ENCODE measurements at places on chromosomes 2 and 18.

DNA sequence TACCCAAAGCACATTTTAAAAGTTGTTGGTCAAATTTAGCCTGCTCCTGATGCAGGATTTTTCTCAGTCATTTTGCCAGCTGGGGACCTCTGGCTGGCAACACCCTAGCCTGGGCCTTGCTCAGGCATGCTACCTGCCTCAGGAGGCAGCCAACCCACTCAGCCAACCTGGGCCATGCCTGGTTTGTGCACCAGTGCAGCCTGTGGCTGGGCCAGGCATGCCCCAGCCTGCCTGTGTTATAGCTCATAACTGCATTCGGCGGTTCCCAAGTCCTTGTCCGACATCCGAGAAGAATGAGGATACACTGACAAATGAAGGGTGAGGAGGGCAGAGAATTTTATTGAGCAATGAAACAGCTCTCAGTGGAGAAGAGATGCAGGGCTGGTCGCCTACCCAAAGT lies 608.0 kb downstream of the SUCLG1 start:
- no peak for DNase-seq

DNA sequence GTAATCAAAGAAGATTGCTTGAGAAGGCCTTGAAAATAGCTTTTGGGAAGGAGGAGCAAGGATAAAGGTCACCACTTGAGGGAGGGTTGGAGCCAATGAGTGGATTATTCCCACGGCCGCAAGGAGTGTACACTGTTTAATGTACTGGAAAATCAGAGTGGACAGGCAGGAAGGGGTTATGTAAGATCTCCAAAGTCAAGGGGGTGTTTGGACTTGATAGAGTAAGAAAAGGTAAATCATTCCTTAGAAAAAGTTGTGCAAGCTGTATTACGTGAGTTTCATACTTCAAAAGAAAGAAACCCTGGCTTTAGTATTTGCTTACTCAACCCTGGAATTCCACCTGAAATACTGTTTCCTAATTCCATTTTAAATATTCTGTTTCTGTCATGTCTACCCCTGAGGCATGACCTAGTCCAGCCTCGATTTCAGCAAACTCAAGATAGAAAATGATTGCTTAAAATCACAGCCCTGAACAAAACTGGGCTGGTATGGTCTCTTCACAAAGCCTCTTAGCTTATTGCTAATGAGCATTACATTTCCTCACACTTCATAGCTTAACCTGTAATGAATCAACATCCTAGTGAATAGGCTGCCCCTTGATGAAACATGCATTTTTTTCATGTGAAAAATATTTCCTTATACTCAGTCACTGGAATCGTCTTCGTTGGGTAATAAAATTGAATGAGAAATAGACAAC lies 1.1 kb downstream of the MREG start:
- no peak for DNase-seq

DNA sequence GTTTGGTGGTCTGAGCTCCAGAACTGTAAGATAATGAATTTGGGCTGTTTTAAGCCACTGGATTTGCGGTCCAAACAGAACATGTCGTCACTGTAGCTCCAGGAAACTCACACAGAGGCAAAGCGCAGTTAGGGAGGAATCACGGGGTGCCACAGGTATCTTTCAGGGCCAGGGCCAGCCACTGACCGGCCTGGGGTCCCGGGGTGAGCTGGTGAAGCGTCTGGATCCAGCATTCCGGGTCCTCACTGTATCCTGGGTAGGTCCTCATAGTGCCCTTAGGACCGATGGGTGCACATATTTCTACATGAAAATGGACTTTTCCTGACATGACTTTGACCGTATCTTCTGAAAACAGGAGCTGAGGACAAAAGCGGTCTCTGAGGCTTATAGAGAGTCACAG lies 196.0 kb upstream of the HDAC4 start:
- DNase-seq = peak; percentile 45

- DNase-seq = no peak
Observed at GRCh38 chr2:162125138-162125537, 26.9 kb downstream of the GCG start.

- DNase-seq = peak; percentile 88
Observed at GRCh38 chr2:206981739-206982340, 42.5 kb downstream of the CPO start.

GRCh38 chr2:144711630-144712549 lies 192.0 kb upstream of the ZEB2 start:
- DNase-seq = no peak

Data from ascending aorta (tissue), 2 donors.